Gastrocnemius medialis (tissue), 4 donors: ENCODE measurements at places on chromosomes 11 and 22. TPM values are rescaled to one million over a fixed set of nuclear protein-coding genes. Genes with fewer than 3 reads are reported as not detected.

AP1B1 gene
- 38.3 TPM for total RNA-seq

OR8A1 gene
- total RNA-seq = not detected

CELSR1 gene
- 1.5 TPM for total RNA-seq

CARD10 gene
- total RNA-seq = 2.6 TPM

SMIM35 gene
- not detected for total RNA-seq

AQP11 gene
- 0.11 TPM for total RNA-seq

AMPD3 gene
- total RNA-seq = 185 TPM

RAG2 gene
- total RNA-seq = not detected

TH gene
- total RNA-seq = not detected

MRGPRX3 gene
- not detected for total RNA-seq

HEPHL1 gene
- not detected for total RNA-seq

DUSP8 gene
- 2.6 TPM for total RNA-seq

TESMIN gene
- not detected for total RNA-seq

KCNJ11 gene
- total RNA-seq = 112 TPM

MPPED1 gene
- not detected for total RNA-seq

KCNJ1 gene
- not detected for total RNA-seq

TMEM45B gene
- 1.0 TPM for total RNA-seq

HDHD5 gene
- total RNA-seq = 38.5 TPM

OR51B5 gene
- total RNA-seq = not detected

MYRF gene
- total RNA-seq = not detected

NRXN2 gene
- 0.15 TPM for total RNA-seq

MYEOV gene
- not detected for total RNA-seq

IGLL1 gene
- total RNA-seq = not detected

OR4D5 gene
- not detected for total RNA-seq

ASPHD2 gene
- total RNA-seq = not detected

C11orf87 gene
- total RNA-seq = not detected

NAALAD2 gene
- 0.20 TPM for total RNA-seq

ALDH3B2 gene
- not detected for total RNA-seq

ANGPTL5 gene
- 1.1 TPM for total RNA-seq

CNGA4 gene
- total RNA-seq = not detected

MMP8 gene
- 0.24 TPM for total RNA-seq

ADM2 gene
- total RNA-seq = 0.53 TPM

TPBGL gene
- total RNA-seq = not detected

SAA2 gene
- total RNA-seq = 2.0 TPM

ACTN3 gene
- 1.2 TPM for total RNA-seq

PPFIBP2 gene
- total RNA-seq = 33.5 TPM

MUC6 gene
- not detected for total RNA-seq

LAYN gene
- 3.7 TPM for total RNA-seq

SCN2B gene
- 0.10 TPM for total RNA-seq

GPR83 gene
- total RNA-seq = 0.49 TPM

SCUBE2 gene
- 0.24 TPM for total RNA-seq
